ENCODE measurements at places on chromosomes 6 and 20. TPM values are rescaled to one million over a fixed set of nuclear protein-coding genes. Genes with fewer than 3 reads are reported as not detected.

MAP3K7 gene
- polyA plus RNA-seq = 40.6 TPM

ZNF165 gene
- 0.23 TPM for polyA plus RNA-seq

HTR1B gene
- 1.5 TPM for polyA plus RNA-seq

DNA sequence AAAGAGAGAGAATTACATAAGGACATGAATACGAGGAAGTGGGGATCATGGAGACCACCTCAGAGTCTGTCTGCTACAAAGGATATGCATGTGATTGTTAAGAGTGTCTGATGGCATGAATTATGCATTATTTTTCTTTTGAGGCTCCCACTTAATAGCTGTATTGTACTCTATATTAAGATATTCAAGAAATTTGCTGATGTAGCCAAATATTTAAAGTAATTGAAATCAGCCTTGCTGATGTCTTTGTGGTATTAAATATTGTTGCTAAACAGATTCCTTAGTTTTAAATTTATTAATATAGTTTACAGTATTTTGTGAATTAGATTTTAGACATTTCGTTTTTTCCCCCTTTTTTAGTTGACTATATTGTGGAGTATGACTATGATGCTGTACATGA lies 25.3 kb downstream of the CD2AP start:
- no peak overlapping the region for H3K4me3 ChIP-seq
- no peaks in the 10 kb centered on the region for H3K36me3 ChIP-seq
- no peaks in the 10 kb centered on the region for H3K4me1 ChIP-seq
- no peaks in the 10 kb centered on the region for H3K27me3 ChIP-seq

- no peak overlapping the region for H3K27ac ChIP-seq
- no peaks in the 10 kb centered on the region for H3K36me3 ChIP-seq
- no peak overlapping the region for H3K4me3 ChIP-seq
- no peak for DNase-seq
Measured at GRCh38 chr6:107101211-107101610, 14.1 kb downstream of the BEND3 start.

DNA sequence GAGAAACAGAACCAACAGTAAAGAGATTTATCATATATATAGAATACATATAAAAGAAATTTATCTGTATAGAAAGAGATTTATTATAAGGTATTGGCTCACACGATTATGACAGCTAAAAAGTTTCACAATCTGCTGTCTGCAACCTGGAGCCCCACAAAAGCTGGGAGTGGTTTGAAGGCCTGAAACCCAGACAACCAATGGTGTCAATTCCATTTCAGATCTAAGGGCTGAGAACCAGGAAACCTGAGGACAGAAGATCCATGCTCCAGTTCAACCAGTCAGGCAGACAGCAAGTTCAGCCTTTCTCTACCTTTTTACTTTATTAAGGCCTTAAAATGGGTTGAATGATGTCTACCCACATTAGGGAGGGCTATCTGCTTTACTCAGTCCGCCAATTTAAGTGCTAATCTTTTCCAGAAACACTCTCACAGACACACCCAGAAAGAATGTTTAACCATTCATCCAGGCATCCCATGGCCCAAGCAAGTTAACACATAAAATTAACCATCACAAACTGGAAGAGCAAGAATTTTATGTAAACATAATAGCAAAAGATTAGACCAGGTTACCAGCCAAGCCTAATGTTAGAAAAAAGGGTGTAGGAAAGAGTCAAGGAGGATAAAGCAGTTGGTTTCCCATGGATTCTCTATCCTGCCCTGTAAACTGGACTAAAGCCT lies 170.9 kb downstream of the FUT9 start:
- H3K27me3 ChIP-seq = no peaks in the 10 kb centered on the region
- no peak overlapping the region for H3K4me3 ChIP-seq
- no peak for DNase-seq
- no peaks in the 10 kb centered on the region for H3K36me3 ChIP-seq
- no peaks in the 10 kb centered on the region for H3K4me1 ChIP-seq

DNA sequence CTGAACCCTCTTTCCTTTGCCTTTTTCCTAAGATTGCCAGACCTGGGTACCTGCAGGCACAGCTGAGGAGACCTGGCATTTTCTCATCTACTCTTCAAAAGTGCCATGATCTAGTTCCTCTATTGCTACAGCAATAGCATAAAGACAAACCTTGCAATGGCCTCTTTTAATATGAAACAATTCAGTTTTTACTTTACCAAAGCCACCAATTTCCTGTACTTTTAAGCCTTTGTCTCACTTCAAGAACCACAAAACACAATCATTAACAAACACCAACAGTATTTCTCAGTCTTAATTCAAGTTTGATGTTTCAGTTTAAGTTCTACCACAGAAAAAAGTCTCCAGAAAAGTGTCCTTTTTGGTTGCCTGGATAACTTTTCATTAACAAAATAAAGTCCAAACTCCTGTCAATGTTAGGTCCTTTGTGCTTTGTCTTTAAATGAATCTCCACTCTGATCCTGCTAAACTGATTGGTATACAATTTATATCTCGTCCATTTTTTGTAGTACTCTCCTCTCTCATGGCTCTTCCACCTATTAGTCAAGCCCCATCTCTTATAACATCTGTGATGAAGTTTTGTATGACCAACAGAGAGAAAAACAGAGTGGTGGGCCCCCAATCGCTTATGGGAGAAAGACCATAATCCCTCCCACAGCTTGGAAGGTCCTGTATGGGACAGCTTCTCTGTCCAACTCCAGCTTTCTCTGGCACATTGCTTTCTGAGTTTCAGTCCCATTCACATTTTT lies 50.5 kb upstream of the THEMIS start:
- no peak for DNase-seq
- no peaks in the 10 kb centered on the region for H3K27me3 ChIP-seq
- H3K4me3 ChIP-seq = no peak overlapping the region
- no peaks in the 10 kb centered on the region for H3K36me3 ChIP-seq

- no peak for DNase-seq
- H3K27ac ChIP-seq = no peak overlapping the region
- no peaks in the 10 kb centered on the region for H3K27me3 ChIP-seq
- H3K4me1 ChIP-seq = no peaks in the 10 kb centered on the region
- no peak overlapping the region for H3K4me3 ChIP-seq
Measured at GRCh38 chr6:65637289-65638046, 69.6 kb downstream of the EYS start.

DNA sequence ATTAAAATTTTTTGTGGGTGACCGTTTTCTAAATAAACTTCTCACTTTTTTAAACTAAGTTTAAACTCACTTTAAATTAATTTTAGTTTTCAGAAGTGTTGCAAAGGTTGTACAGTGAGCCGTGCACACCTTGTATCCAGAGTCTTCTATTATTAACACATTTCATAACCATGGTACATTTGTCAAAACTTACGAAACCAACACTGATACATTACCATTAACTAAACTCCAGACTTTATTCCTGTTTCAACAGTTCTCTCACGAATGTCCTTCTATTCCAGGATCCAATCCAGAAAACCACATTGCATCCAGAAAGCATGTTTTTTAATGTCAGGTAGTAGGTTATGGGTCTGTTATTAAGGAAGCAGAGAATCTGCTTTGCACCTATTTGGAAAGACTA lies 319.9 kb downstream of the CBLN4 start:
- no peak for DNase-seq
- no peak overlapping the region for H3K27ac ChIP-seq
- no peaks in the 10 kb centered on the region for H3K4me1 ChIP-seq
- H3K4me3 ChIP-seq = no peak overlapping the region
- H3K36me3 ChIP-seq = no peaks in the 10 kb centered on the region

DNA sequence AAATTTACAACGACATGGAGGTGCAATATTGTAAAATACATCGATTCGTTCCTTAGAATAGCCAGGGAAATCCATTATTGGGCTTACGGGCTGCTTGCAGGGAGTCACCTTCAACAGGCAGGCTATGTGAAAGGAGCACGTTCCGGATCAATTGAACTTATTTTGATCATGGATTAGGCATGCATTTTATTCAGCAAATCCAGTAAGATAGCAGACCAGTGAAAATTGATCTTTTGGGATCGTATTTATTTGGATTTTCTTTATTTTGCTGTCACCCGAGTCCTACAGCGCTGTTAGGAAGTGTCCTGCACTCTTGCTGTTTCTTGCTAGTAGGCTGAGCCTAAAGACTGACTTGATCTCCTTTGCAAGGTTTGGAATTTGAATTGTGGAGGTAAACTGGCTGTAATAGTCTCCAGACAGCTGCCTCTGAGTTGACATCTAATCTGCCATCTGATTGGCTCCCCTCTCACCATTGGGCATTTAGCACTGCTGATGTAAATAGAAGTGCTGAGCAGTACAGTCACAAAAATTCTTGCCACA lies 3.0 kb downstream of the ARID1B start:
- H3K36me3 ChIP-seq = no peaks in the 10 kb centered on the region
- H3K4me1 ChIP-seq = peaks cover 9% of the 10 kb centered on the region
- peak; percentile 96 for DNase-seq

DNA sequence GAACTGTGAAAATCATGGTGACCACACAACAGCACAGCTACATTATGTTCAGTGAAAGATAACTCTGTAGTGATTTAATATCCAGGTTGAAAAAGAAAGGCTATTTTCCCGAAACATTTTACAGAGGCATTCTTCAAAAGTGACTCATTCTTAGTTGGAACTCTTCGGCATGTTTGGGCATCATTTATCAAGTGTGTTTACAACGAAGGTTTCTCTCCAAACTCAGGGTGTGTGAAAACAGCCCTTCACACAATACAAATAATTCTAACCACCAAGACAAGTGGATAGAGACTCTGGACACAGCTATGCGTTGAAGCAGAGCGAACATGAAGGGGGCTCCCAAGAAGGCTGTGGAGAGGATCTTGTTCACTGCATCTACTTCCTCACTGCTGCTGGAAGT lies 57.6 kb downstream of the CBLN4 start:
- no peaks in the 10 kb centered on the region for H3K4me1 ChIP-seq
- no peak overlapping the region for H3K27ac ChIP-seq
- no peak overlapping the region for H3K4me3 ChIP-seq
- DNase-seq = no peak

GRCh38 chr6:56649782-56650181 lies 7.1 kb upstream of the DST start:
- H3K36me3 ChIP-seq = peaks cover 4% of the 10 kb centered on the region
- no peak overlapping the region for H3K4me3 ChIP-seq
- peak; percentile 15 for DNase-seq
- peaks cover 16% of the 10 kb centered on the region for H3K4me1 ChIP-seq

GRCh38 chr6:36844232-36845170 lies 5.3 kb upstream of the CPNE5 start:
- H3K27me3 ChIP-seq = no peaks in the 10 kb centered on the region
- H3K36me3 ChIP-seq = no peaks in the 10 kb centered on the region
- DNase-seq = no peak
- peaks cover 8% of the 10 kb centered on the region for H3K4me1 ChIP-seq
- no peak overlapping the region for H3K27ac ChIP-seq

Measured in fibroblast of lung (primary cell).